ENCODE measurements at places on chromosomes 5 and 9. TPM values are rescaled to one million over a fixed set of nuclear protein-coding genes. Genes with fewer than 3 reads are reported as not detected.

The RGS7BP gene
- not detected for total RNA-seq

The EIF4E1B gene
- not detected for total RNA-seq

The PCDH12 gene
- total RNA-seq: 0.18 TPM

The FAM114A2 gene
- total RNA-seq: 36.4 TPM

The PRRX2 gene
- total RNA-seq: 12.7 TPM

The ARHGEF37 gene
- 0.28 TPM for total RNA-seq

The ACTBL2 gene
- total RNA-seq: 1.7 TPM

The HSPA9 gene
- 456 TPM for total RNA-seq

DNA sequence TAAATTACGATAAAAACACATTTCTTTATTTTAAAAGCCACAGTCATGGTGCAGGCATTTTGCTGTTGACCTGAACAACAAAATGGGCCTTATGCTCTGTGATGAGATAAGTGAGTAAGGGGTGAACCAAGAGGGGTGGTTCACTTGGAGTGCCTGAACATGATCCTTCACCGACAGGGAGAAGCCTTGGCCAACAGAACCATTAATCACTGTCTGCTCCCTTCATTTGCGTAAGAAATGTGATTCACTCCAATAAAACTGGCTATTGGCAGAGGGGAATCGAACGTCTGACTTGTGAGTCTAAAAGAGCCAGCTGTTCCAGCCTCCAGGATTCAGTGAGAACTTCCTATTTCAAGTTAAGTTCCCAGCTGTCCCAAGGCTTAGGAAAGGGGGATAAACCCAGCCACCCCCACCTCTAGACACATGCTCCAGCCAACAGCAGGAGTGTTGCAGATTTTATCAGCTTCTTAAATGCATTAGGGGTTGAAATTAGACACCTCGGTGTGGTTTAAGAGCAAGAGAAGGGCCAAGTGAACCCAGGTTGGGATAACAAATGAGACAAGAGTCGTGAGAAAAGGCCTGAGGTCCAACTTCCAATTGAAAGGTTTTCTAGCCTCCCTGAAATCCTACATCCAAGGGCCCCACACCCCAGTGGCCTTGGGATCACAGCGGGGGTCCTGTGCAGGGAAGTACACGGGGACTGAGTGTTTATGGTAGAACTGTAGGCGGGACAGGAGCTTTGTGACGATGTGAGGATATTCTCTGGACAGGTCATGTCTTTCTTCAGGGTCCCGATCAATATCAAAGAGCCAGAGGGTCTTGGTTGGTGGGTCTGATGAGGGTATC, 131.4 kb upstream of the LHFPL2 start:
- peak; percentile 93 for DNase-seq

DNA sequence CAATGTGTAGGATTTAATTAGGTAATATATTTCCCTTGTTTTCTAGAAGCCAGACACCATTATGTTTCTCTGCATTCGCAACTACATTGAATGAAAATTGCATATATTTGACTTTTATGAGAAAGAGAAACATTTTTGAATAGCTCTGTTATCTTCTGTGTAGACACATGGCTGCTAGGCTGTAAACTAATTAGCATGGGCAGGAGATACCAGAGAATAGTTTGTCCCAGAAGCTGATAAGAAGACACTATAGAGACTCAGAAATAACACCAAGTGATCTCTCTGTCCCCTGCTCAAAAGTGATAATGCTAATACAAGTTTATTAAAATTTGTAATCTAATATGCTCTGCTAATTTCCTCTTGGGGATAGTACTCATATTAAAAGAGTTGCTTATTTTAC, 198.0 kb upstream of the TUSC1 start:
- no peak for DNase-seq

DNA sequence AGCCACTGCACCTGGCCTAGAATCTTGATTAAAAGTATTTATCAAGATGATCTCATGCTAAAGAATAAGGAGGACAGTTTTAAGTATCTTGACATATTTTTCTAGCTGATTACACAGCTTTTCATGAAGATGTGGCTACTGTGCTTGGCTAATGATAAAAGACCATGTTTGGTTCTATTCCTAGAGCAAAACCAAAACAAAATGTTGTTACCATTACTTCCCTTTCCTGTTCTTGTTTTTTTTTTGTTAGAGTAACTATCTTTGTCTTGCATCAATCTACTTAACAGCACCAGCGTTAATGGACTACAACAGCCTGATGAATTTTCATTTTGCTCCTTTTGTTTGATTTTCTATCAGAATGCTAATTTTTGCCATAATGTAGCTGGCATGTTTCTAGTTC, 86.2 kb upstream of the DHFR start:
- no peak for DNase-seq

DNA sequence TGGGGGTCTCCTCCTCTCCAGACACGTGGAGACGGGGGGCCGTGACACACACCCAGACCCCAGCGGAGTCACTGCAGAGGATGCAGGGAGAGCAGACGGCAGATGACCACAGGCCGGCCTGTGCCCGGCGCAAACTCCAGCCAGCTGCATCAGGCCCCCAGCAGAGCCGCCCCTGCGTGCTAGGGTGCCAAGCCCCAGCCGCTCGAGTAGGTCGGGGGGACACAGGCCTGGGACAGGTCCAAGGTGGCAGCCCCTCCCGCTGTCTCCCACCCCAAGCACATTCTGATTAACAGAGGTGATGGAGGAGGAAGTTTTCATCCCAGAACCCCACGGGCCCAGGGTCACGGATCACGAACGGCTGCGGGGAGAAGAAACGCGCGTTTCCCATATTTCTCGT, 14.4 kb downstream of the NACC2 start:
- DNase-seq: no peak

- DNase-seq: no peak
These were observed 1.7 kb downstream of the ACTL7B start for GRCh38 chr9:108854094-108854493.

- no peak for DNase-seq
These were observed 233.8 kb upstream of the TMEM161B start for GRCh38 chr5:88502179-88503040.

- DNase-seq: no peak
These were observed 246.6 kb downstream of the SLCO4C1 start for GRCh38 chr5:102049517-102049916.

DNA sequence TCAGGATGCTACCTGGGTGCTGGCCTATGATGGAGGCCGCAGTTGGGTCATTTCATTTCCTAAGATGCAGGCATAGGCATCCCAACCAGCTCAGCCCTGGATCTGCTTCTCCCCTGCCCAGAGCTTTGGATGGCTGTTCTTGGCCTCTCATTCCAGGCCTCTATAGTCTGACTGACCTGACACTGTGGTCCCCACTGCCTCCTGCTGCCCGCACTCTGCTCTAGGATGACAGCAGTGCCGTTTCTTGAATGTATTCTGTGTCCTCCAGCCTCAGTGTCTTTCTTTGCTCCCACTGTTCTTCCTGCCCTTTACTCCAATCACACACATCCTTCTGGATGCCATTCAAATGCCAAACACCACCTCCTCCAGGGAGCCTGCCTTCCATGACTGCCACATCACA, 235.7 kb downstream of the HSPA4 start:
- DNase-seq: peak; percentile 44

GRCh38 chr5:18465833-18466681, 831.8 kb downstream of the TAF11L14 start:
- peak; percentile 1 for DNase-seq

GRCh38 chr5:59152701-59153245, 569.9 kb downstream of the RAB3C start:
- no peak for DNase-seq

DNA sequence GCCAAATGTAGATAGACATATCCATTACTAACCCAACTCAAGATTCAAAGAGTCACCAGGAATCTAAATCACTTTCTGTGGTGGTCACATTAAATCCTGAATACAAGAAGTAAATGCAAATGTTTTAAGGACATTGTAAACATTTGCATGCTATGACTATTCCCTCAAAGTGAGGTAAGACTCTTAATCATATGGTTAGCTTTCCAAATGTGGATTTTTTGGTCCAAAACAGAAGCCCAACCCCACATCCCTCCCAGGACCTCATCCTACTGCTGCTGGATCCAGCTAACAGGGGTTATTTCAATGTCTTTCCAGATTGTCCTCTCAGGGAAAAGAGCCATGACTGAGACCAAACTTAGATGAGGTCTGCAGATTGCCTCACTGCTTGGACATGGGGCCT, 228.1 kb upstream of the PANK3 start:
- DNase-seq: no peak

DNA sequence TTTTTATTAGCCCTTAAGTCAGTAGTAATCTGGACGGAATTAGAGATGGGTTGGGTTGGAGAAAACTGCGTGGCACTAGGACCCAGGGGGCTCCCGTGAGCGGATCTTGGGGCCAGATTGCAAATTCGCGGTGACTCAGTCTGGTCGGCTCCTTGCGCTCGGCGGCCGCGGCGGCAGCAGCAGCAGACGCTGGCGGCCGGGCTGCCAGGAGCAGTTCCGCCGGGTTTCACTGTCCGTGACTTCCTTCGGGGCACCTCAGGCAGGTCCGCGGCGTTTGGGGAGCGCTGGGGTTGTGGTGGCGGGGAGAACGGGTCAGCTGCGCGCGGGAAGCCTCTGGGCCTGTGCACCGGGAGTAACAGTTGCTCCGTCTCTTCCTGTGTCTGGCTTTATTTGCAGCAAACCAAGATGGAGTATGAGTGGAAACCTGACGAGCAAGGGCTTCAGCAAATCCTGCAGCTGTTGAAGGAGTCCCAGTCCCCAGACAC, 31.6 kb downstream of the TNPO1 start:
- peak; percentile 93 for DNase-seq

DNA sequence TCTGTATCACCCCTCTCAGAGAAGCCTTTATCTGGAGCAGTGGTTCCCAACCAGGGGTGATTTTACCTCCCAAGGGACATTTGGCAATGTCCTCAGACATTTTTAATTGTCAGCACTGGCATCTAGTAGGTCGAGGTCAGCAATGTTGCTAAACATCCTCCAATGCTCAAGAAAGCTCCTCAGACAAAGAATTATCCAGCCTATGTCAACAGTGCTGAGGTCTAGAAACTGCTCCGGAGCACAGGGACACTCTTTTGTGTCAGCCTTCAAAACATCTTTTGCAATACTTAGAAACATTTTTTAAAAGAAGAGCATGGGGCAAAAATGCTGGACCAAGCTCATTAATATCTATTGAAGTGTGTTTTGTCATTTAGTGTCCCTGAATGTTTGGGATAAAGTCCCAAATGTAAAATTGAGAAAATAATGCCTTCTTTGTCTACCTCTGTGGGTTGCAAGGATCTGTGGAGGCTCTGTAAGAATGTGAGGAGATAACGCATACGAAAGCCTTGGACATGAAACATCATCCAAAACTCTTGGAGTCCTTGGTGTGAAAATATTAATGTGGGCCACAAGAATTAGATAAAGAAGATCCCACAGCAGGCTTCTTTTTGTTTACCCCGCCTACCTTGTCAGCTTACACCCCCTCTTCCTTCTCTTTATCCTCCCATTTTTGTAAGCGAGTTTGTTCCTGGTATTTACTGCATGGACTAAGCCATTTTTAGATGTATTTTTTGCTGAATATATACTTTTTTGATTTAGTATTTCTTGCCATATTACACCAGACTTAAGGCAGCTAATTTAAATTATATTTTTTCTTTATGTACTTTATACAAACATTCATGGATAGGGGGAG, 193.5 kb downstream of the CD180 start:
- no peak for DNase-seq

DNA sequence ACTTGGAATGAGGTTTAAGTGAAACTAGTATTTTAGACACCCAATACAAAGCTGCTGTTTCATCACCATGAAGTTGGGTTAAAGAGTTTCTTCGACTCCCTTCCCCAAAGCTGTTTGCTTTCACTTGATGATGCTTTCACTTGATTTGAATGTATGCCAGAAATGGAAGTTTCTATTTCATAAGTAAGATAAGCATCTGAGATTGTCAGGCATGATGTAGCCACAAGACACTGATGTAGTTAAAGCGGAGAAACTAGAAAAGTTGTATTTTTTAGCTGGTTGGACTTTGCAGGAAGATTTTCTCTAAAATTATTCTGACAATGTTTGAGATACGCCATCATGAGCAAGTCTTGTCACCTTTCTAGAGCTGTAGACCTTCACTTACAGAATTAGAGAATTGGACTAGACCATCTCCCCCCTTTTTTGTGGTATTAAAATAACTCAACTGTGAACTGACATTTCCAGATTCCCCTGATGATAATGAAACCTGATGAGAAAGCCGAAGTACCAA, 20.0 kb downstream of the MOCS2 start:
- peak; percentile 34 for DNase-seq

Measured in IMR-90 (cell line).